ENCODE measurements at places on chromosomes 16 and 17.

- DNase-seq: peak; percentile 27
Observed at GRCh38 chr17:81018044-81018802, 16.7 kb upstream of the BAIAP2 start.

- peak; percentile 52 for DNase-seq
Observed at GRCh38 chr16:21277927-21278706, at the start of gene CRYM. CRYM (minus strand) TSS chr16:21278290; CDS start chr16:21278251, 39 bp downstream.

DNA sequence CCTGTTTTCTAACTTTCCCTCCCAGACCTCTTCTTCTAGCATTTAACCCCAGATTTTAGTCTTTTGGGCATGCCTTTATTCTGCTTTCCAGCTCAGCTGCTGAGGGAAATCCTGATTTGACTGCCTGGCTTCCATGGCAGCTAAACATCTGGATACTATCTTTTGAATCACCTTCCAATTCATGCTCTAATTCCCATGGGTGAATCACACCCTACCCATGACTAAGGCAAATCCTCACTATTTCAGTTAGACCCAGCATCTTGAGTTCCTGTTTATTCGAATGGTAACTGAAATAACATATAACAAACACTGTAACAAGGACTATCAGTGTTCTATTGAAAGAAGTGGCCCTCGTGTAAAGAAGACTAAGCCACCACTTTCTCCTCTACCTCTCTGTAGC, 29.8 kb downstream of the CA10 start:
- DNase-seq: no peak

- DNase-seq: no peak
Observed at GRCh38 chr16:67299269-67299668, 19.9 kb downstream of the PLEKHG4 start.

DNA sequence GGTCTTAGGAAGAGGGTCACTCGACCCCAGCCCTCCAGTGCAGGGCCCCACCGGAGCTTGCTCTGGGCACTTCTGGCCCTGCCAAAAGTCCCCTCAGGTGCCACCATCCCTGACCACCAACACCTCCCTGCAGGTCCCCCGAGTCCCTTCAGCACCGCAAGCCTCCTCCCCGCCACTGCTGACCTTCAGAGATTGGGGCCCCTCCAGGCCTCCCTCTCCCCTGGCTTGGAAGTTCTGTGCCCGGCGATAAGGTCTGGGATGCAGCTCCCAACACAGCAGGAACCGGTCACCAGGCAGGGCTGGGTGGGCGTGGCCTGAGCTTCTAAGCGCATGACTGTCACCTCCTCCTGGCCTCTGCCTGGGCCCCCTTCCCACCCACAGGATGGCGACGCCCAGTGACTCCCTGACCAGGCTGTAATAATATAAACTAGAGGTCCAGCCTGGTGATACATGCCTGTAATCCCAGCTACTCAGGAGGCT, 11.2 kb downstream of the PIEZO1 start:
- no peak for DNase-seq

DNA sequence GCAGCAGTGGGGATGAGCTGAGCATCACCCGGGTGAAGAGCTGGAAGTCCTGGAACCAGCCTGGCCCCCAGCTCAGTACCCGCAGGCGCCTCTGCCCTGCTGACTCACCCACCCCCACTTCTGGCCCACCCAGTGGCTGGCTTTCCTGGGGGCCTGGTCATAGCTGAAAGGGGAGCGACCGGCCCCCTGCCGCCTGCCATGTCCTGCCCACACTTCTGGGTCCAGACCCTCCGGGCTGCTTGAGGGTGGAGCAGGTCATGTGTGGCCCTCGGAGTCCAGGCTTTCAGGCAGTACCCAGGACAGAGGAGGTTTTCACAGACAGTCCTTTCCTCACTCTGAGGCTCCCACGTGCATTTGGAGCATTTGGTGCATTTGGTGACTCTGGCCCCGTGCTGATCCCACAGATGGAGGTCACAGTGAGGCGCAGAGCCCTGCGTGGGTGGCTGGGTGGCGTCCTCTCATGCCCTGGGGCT, 7.1 kb upstream of the PIEZO1 start:
- no peak for DNase-seq

GRCh38 chr17:8488901-8489300, 53.2 kb downstream of the NDEL1 start:
- DNase-seq: no peak

DNA sequence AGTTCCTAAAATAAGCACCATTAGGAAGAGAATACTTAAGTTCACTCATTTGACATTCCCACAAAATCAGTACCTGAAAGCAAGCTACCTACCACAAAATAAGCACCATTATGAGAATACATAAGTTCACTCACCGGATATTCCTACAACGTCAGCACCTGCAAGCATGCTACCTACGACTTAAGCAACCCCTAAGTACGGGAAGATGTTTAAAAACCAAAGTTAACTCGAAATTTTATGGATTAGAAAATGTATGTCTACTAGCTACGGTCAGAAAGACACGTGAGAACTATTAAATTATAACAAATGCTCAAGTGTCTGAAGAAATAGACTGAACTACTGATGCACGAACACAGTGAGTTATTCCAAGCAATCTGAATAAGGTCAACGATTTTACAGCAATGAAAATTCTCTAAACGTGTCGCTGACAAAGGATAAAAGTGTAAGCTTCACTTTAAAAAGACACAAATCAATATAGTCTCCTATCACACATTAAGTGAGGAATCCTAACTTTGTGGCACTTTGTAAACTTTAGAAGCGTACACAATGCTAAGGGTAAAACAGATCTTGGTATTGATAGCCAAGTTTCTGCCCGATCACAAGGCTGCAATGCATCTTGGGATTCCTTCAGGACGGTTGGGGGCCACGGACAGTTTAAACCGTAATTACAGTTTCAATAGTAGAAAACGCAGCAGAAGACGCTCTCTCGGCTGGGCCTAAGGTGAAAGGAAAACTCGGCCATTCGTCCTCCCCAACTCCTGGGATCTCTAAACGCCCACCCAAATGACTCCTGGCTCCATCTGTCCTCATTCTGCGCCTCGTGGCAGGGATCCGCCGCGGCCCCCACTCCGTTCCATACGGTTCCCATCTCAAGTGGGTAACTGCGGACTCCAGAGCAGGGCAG, 1.3 kb downstream of the GSPT1 start:
- peak; percentile 39 for DNase-seq

DNA sequence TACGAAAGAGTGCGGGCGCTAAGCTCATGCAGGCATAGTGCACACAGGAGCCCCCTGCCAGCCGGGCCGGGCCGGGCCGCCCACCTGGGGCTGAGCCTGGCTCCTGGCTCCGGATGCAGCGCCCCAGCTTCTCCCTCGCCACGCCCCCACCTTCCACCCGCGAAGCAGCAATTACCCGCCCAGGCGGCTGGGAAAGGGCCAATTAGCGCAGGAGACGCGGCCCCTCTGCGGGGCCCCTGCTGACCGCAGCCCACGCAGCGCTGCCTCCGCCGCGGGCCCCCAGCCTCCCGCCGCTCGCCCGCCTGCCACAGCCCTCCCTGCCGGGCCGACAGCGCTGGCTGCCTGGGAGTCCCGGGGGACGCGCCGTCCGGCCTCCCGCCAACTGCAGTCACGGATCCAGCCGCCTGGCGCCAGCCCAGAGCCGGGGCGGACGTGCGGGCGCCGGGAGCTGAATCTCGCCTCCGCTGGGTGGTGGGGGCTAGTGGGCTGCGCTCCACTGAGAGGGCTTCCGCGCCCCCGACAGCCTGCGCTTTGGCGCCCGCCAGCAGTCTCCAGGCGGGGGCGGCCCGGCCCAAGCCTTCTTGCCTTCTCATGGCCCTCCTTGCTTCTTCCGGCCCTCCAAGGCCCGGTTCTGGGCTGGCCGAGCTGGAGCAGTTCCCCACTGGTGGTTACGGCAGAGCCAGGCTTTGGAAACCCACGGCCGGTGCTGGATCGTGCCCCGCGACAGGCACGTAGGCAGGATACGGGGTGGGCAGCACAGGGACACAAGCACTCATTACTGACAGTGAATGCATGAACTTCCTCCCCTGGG, 14.9 kb upstream of the CBFB start:
- peak; percentile 78 for DNase-seq

DNA sequence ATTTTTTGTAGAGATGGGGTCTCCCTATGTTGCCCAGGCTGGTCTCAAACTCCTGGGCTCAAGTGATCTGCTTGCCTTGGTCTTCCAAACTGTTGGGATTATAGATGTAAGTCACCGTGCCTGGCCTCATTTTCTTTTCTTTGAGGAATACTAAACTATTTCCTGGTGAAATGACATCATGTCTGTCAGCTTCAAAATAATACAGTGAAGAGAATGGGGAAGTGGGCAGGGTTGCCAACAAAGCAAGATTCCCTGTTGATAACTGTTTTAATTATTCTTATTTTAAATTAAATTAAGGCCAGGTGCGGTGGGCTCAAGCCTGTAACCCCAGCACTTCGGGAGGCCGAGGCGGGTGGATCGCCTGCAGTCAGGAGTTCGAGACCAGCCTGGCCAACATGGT, 21.1 kb downstream of the PIPOX start:
- no peak for DNase-seq

- no peak for DNase-seq
Observed at GRCh38 chr16:87447323-87447722, 45.5 kb downstream of the ZCCHC14 start.

GRCh38 chr16:14510939-14511799, 118.9 kb downstream of the PARN start:
- DNase-seq: no peak

DNA sequence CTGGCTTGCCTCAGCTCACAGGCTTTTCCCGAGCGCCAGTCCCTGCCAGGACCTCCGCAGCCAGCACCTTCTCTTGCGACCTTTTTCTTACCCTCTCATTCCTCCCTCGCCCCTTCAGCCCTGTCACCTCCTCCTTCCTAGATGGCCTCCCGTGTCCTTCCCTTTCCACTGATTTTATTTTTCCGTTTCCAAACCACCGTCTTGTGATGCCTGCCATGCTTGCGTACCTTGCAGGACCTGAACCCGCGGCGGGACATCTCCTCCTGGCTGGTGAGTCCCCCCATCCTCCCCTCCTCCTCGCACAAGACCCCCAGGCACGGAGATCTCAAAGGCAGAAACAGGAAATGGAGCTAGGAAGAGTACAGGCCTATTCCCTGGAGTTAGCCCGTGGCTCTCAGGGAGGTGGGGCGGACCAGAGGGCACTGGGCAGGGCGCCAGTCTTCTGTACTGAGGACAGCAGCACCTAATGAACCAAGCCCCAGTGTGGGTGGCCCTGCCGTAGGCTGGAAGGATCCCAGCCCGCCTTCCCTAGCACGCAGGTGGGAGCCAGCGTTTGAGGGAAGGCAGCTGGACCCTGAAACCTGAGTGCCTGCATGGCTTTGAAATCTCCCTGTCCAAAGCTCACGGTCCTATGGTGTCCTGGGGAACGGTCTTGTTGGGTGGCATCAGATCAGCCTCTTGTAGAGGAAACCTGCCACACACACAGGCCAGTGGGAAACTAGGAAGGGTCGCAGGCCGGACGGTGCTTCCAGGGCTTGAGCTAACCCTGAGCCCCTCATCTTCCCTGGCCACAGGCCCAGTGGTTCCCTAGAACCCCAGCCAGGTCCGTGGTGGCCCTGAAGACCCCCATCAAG, 612 bp downstream of the CISD3 start:
- peak; percentile 36 for DNase-seq

DNA sequence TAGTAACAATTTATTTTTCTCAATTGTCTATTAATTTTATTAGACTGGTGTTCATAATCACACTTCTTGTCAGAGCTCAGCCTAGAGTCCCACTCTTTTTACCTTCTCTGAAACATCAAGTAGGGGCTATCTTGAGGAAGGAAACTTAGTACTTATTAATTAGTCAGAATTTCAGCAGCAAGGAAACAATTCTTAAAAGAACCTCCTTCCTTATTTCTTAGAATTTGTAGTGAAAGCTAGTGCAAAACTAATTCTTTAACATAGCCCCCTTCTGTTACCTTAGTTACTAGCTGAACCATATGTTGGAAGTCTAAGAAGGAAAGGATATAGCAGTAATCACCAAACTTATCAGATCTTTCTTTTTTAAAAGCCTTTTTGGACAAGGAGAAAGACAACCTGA, 35.2 kb downstream of the MAP2K4 start:
- DNase-seq: no peak

- no peak for DNase-seq
Observed at GRCh38 chr16:10205688-10206087, 23.5 kb upstream of the GRIN2A start.

- no peak for DNase-seq
Observed at GRCh38 chr17:20171741-20172365, 162.7 kb downstream of the SPECC1 start.

GRCh38 chr17:50372222-50372757, 694 bp downstream of the MRPL27 start:
- DNase-seq: no peak

GRCh38 chr17:56045872-56046271, 107.4 kb upstream of the ANKFN1 start:
- no peak for DNase-seq

GRCh38 chr17:81329927-81330883, 35.1 kb upstream of the SLC38A10 start:
- no peak for DNase-seq

DNA sequence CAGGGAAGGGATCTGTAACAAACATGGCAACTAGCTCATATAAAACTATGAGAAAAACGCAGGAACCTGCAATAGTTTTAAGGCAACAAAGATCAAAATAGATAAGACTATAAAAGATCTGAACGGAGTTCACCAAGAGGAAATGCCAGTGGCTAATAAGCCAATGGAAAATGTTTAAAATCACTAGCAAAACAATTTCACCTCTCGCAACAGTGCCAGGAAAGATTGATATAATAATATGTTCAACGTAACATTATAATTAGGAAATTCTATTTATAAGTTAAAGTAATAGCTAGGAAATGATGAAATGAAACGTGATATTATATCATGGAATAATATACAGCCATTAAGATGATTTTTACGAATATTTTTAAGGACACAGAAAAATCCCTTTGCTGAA, 16.0 kb downstream of the MRC2 start:
- no peak for DNase-seq

- DNase-seq: no peak
Observed at GRCh38 chr17:39097150-39097519, 54.3 kb downstream of the PLXDC1 start.

GRCh38 chr17:55768936-55769624, 18.2 kb downstream of the PCTP start:
- no peak for DNase-seq

- DNase-seq: no peak
Observed at GRCh38 chr16:51149251-51149661, 1.8 kb downstream of the SALL1 start.

DNA sequence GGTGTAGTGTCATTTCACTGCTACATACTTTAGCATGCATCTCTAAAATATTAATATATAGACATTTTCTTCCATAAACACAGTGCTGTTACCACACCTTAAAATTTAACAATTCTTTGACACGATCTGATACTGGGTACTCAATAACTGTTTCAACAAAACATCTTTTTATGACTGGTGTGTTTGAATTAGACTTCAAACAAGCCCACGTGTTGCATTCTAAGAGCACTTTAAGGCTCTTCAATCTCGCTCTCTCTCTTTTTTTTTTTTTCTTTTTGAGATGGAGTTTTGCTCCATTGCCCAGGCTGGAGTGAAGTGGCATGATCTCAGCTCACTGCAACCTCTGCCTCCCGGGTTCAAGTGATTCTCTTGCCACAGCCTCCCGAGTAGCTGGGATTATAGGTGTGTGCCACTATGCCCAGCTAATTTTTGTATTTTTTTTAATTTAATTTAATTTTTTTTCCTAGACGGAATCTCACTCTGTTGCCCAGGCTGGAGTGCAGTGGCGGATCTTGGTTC, 15.8 kb upstream of the SLC46A1 start:
- no peak for DNase-seq

Data from activated naive CD4-positive, alpha-beta T cell treated with Interleukin-2 at 50 U/mL for 16 hours (primary cell).